ENCODE measurements at places on chromosomes 3 and 15. TPM values are rescaled to one million over a fixed set of nuclear protein-coding genes. Genes with fewer than 3 reads are reported as not detected.
A peak's percentile ranks its signal among the peaks of the same experiment; 100 is the strongest.

The GOLGA6B gene
- not detected for total RNA-seq

The TRPC1 gene
- total RNA-seq = 9.6 TPM

The GABRR3 gene
- not detected for total RNA-seq

The CSPG4 gene
- total RNA-seq = 18.8 TPM

The HTR3E gene
- total RNA-seq = not detected

DNA sequence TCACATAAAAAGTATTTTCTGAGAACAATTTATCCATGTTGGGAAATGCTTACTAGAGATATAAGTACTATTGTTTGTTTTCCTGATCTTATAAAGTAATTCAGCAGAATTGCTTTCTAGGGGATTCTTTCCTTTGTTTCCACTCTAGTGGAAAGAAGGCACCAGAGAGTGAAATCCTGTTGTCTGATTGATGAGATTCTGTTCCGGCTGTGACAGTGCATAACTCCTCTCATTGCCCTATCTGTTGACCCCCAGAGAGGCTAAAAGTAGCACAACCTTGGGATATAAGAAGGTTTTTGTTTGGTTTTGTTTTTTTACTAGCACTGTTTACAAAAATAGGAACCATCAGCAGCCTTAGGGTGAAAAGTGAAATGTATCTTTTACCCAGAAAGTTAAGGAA is 114.1 kb downstream of the ALCAM start:
- DNase-seq = no peak

DNA sequence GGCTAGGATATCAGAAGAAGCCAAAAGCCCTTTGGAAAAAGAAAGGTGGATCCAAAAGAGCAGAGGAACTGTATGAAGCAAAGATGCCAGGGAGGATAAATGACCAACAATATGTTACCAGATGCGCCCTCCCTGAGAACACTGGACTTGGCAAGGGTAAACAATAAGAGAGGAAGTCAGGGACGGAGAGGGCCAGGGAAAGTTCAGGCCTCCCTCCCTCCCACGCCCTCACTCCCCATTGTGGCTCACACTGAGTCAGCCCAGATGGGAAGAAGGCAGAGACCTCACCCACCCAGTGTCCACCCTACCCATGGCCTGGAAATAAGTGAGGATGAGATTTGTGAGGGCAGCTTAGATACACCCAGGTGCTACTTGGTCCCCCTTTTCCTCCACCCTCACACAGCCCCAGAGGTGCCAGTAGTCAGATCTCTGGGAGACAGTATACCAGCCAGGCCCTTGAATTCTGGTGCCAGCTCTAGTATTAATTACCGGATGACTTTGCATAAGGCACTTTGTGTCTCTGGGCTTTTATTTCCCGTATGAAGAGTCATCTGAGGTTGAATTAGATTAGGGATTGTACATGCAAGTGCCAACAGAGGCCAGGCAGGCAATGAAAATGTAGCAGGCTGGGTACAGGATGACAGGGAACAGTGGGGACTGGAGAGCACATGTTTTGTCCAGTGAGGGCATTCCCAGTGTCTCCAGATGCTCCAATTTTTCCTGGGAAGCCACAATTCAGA is 35.1 kb upstream of the FRMD4B start:
- DNase-seq = peak; percentile 63

DNA sequence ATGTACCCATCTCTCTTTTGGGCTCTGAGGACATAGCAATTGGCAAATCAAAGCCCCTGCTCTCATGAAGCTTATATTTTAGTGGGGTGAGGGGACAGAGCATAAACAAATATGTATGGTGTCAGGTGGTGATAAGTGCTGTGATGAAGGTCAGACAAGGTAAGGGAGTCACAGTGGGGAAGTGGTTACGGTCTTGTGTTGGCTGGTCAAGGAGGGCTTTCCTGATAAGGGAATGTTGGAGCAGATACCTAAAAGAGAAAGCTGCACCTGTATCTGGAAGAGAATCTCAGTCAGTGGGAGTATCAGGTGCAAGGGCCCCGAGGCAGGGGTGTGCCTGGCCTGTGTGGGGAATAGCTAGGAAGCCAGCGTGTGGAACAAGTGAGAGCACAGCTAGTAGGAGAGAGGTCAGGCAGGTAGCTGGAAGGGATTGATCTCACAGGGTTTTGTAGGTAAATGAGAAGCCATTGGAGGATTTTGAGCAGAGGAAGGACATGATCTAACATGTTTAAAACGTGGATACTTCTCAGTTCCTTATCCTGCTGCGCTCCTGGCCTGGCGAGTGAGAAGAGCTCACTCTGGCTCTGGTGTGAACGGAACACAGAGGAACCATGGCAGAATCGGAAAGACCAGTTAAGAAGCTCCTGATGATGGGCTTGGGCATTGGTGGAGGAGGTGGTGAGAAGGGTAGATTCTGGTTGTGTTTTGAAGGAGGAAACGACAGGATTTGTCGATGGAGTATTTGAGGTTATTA is 35.5 kb downstream of the MRAS start:
- DNase-seq = no peak

- peak; percentile 58 for DNase-seq
Observed at GRCh38 chr3:141303481-141304223, 64.7 kb upstream of the ZBTB38 start.

- no peak for DNase-seq
Observed at GRCh38 chr3:71905426-71905825, 120.5 kb upstream of the PROK2 start.

DNA sequence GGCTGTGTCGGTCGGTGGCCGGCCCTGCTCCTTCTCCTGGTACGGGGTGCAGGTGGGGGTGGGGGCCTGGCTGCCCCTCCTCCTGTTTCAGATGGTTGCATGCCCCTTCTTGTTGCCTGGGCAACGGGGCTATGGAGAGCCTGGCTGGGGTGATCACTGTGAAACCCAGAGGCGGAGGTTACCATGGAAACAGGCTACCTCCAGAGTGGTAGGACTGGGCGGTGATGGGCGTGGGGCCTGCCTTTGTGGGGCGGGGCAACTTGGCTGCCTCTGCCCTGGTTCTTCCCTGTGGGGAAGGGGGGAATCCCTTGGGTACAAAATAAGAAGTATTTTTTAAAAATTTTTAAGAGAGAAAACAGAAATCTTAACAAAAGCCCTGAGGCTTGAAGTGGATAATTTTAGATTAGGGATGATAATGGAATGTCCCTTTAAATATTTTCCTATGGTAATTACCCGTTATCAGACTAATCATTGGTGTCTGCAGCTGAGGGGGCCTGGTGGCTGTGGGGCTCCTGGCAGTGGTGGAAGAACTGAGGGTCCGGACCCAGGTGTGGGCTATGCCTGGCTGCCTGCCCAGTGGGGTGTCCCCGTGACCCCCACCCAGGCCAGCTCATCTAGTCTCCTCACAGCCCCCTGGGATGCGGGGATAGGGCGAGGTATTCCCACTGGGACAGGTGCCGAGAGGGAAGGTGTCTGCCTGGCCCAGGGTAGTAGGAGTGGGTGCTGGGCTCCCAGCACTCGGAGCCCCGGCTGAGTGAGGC is 32.5 kb downstream of the PLXNA1 start:
- no peak for DNase-seq

GRCh38 chr3:178310949-178311348 is 225.3 kb upstream of the KCNMB2 start:
- DNase-seq = no peak

GRCh38 chr3:9942934-9943690 is 9.1 kb downstream of the PRRT3 start:
- no peak for DNase-seq

DNA sequence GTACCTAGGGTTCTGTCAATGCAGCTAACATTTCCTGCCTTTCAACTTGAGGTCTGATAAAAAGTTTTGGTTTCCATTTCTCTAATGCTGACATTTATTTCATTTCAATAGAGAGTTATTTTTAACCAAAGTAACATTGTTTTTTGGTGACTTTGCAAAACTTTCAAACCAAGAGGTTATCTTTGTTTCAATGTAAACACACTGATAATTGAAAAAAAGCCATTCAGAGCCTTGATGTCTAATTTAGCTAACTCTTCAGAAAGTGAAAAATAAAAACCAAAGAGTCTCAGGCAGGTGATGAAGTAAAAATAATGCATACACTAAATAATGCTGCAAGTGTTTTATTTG is 9.6 kb upstream of the TIPARP start:
- DNase-seq = no peak

DNA sequence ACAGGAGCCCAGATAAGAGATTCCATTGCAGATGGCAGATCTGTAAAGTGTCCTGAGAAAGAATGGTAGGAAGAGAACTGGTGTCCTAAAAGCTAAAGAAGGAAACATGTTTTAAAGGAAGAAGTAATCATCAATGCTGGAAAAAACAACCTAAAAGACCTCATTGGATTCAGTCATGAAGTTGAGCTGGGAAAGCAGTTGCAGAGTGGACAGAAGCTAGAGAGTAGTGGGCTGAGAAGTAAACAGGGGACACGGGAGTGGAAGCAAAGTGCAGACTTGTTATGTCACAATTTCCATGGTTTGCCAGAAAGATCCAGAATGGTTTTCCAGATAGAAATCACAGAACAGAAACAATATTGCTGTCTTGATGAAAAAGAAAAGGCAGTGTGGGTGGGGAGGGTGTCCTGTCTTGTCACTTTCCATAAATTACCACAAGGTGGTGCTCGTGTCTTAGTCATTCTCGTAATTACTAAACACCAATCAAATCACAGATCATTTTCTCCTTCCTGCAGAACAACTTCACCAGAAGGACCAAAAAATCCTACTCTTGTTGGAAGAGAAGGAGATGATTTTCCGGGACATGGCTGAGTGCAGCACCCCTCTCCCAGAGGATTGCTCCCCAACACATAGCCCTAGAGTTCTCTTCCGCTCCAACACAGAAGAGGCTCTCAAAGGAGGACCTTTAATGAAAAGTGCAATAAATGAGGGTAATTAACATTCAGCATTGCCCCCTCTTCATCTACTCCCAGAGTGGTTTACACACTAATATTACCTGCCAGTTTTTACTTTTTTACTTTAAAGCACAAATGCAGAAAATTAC is 64.5 kb downstream of the KLHL25 start:
- peak; percentile 45 for DNase-seq

- no peak for DNase-seq
Observed at GRCh38 chr3:4950351-4950784, 28.9 kb upstream of the BHLHE40 start.

GRCh38 chr3:73509066-73509465 is 115.7 kb downstream of the PDZRN3 start:
- no peak for DNase-seq

DNA sequence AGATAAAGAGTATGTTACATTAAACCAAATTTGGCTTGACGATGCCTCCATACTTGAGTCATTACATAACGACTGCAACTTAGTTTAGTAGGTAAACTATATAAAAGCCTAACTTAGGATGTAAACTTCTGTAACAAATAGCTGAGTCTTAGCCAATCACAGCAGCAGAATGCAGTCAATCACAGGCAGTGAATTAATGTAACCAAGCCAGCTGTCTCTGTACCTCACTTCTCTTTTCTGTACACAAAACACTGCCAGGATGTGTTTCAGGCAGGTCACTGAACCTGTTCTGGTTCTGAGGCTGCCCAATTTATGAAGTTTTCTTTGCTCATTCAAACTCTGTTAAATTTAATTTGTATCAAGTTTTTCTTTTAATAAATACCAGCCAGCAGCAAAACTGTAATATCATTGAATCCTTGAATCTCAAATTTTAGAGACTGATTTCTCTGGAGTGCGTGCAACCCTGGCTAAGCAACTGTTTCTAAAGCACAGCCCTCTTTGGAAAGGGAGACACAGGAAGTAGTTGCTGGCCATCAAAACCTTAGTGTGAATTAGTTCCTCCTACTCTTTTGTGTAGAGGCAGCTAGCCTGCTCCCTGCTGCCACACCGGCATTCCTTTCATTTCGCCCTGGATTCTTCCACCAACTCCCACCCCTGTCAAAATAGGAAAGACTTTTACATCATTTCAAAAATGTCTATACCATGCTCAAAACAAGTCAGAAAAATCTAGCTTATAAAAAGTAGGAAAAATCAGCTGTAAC is 15.2 kb downstream of the RFTN1 start:
- no peak for DNase-seq

DNA sequence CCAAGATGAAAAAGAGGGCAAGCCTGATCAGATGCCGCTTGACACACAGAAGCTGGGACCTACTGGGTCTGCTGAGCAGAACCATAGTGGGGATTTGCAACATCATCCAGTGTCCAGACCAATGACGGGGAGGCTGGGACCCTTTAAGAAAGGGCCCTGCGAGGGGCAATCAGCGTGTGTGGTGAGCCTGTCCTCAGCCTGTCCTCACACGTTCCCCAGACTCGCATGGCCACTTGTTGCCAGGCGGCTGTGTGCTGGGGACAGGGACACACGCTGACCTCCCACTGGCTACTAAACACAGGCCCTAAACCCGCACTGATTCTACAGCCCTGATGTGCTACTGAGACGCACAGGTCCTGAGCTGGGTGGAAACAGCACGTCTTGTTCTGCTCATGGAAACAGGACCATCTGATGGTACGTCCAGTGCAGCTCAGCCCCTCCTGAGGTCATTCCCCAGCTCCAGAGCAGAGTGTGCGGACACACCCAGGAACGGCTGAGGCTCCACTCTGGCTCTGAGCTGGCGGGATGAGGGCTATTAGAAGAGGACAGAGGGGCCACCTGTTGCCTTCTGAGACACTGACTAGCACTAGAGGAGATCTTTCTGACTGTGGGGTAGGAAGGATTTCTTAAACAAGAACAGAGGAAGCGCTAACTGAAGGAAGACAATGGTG is 24.4 kb downstream of the PCSK6 start:
- no peak for DNase-seq

DNA sequence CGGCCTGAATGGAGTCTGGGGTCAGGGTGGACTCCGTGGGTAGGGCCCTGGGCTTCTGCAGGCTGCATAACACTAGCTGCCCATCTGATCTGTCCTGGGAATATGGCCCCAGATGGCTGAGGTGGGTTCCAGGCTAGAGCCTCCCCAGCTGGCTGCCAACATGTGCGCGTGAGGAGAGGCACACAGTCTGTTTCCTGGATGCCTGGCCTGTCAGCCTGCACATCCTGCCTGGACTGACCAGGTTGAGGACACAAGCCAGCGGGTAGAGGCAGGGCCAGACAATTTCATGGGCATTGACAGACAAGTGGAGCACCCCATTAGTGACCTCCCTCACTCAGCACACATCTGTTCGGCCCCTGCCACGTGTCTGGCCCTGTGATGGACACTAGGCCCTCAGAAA is 29.8 kb upstream of the RPL29 start:
- DNase-seq = peak; percentile 50

- peak; percentile 10 for DNase-seq
Observed at GRCh38 chr15:73948982-73949381, 22.7 kb downstream of the LOXL1 start.

DNA sequence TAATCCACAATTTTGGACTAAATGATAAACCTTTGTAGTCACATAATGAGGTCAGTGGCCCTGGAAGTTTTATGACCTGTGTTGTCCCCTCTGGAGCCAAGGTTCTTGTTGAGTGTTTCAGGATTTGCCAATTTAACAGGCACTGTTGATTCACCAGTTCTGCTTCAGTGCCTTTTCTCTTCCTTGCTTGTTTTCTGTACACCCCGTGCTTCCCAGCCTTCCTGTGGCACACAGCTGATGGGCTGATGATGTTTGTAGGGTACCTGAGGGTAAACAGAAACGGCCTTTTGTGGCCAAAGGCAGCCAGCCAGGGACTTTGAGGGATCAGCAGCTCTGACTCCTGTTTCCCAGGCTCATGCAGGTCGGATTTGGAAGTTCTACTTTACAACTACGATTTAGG is 13.3 kb downstream of the GYG1 start:
- no peak for DNase-seq
